Neural progenitor cell (in vitro differentiated cells): ENCODE measurements at places on chromosomes 13 and 19. TPM values are rescaled to one million over a fixed set of nuclear protein-coding genes. Genes with fewer than 3 reads are reported as not detected.

Gene CRTC1
- total RNA-seq = 2.4 and 5.7 TPM in 2 replicates

- H3K36me3 ChIP-seq = no peaks in the 10 kb centered on the region
- H3K4me1 ChIP-seq = peaks cover 19% of the 10 kb centered on the region
- H3K27me3 ChIP-seq = no peaks in the 10 kb centered on the region
- H3K4me3 ChIP-seq = no peak overlapping the region
- DNase-seq = peak; percentile 66
Measured at GRCh38 chr13:30872685-30873461, 33.2 kb upstream of the MEDAG start.

GRCh38 chr19:48398375-48399235 lies 5.1 kb downstream of the GRIN2D start:
- peaks cover 53% of the 10 kb centered on the region for H3K27me3 ChIP-seq
- peak overlapping the region; percentile 57 for H3K4me3 ChIP-seq
- peak; percentile 96 for DNase-seq
- no peak overlapping the region for H3K27ac ChIP-seq
- no peaks in the 10 kb centered on the region for H3K36me3 ChIP-seq
- H3K4me1 ChIP-seq = peaks cover 25% of the 10 kb centered on the region

DNA sequence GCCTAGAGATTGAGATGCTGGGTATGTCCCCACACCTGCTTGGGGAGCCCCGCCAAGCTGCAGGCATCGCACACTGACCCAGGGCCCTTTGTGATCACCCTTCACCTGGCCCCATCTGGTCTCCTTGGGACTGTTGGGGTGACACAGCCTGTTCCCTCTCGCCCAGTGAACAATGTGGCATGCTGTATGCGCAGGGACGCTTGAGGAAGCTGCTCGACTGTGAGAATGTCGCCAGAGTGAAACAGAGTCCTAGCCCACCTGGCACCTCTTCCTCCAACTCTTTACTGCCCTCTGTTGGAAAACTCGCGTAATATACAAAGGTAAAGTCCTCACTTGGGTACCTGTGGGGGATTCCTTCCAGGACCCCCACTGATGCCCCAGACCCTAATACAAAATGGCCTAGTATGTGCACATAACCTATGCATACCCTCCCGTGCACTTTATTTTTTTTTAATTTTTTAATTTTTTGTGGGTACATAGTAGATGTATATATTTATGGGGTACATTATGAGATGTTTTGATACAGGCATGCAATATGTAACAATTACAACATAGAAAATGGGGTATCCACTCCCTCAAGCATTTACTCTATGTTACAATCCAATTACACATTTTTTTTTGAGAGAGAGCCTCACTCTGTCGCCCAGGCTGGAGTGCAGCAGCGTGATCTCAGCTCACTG lies 9.0 kb downstream of the BLOC1S3 start:
- no peaks in the 10 kb centered on the region for H3K36me3 ChIP-seq
- no peak overlapping the region for H3K4me3 ChIP-seq
- no peaks in the 10 kb centered on the region for H3K27me3 ChIP-seq
- DNase-seq = peak; percentile 77

GRCh38 chr13:95197548-95197947 lies 103.7 kb downstream of the ABCC4 start:
- H3K36me3 ChIP-seq = no peaks in the 10 kb centered on the region
- DNase-seq = no peak
- no peak overlapping the region for H3K27ac ChIP-seq
- H3K4me1 ChIP-seq = peaks cover under 1% of the 10 kb centered on the region

- no peak for DNase-seq
- peaks cover 21% of the 10 kb centered on the region for H3K4me1 ChIP-seq
- no peaks in the 10 kb centered on the region for H3K36me3 ChIP-seq
- no peak overlapping the region for H3K27ac ChIP-seq
- H3K4me3 ChIP-seq = no peak overlapping the region
Measured at GRCh38 chr19:38185562-38185961, 38.5 kb downstream of the DPF1 start.

DNA sequence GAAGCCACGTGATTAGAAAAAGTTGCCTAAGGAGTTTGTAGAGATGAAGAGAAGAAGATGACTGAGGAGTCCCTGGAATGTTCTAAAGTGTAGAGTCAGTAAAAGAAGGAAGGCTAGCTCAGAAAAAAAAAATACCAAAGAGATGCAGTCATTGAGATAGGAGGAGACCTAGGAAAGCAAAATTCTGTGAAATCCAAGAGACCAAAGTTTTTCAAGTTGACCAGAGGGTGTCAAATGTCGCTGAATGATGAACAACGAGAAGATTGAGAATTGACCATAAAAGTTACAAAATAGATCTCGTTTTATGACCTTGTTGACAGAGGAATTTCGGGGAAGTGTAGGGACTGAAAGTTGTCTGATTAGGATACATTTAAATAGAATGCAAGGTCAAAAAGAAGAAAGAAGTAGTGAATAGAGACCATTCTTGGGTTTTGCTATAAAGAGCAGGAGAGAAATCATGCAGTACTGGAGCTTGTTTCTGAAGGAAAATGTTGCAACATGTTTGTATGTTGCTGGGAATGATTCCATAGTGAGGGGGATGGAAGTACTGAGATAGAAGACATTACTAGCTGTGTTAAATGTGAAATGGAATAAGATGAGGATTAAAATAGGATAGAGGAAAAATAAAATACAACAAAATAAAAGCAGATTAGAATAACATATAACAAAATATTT lies 30.2 kb upstream of the HTR2A start:
- no peaks in the 10 kb centered on the region for H3K36me3 ChIP-seq
- no peak for DNase-seq
- H3K27ac ChIP-seq = no peak overlapping the region
- H3K27me3 ChIP-seq = no peaks in the 10 kb centered on the region
- H3K4me3 ChIP-seq = no peak overlapping the region
- H3K4me1 ChIP-seq = no peaks in the 10 kb centered on the region

Gene PGLYRP2
- not detected in 2 replicates for total RNA-seq

Gene ETV2
- total RNA-seq = 0.71 TPM in 1 of 2 replicates, not detected in the other

Gene ZNF547
- 2.7 and 2.9 TPM in 2 replicates for total RNA-seq

Gene PRTN3
- total RNA-seq = 0.28 TPM in 1 of 2 replicates, not detected in the other

Gene METTL21C
- not detected in 2 replicates for total RNA-seq
